ENCODE measurements at places on chromosomes 11 and 22.

- no peak for DNase-seq
Observed at GRCh38 chr22:26852176-26852575, 194.8 kb downstream of the MIAT start.

GRCh38 chr11:73866095-73866579 is 10.5 kb downstream of the COA4 start:
- no peak for DNase-seq

GRCh38 chr11:63099555-63099954 is 44.5 kb downstream of the SLC22A24 start:
- DNase-seq: no peak

DNA sequence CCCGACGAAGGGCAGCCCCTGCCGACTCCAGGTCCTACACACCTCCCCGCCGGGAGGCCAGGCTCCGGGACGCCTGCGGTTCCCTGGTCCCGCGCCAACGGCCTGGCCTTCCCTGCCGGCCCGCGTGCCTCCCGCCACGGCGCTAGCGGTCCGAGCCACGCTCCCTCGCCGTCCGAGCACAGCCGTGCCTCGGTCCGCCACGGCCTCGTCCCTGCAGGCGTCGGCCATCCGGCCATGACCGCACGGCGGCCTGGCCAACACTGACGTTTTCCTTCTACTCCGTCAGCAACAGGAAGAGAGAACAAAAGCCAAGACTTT is 532 bp downstream of the EIF4G2 start:
- no peak for DNase-seq

- DNase-seq: no peak
Observed at GRCh38 chr11:43992183-43992582, 49.7 kb downstream of the C11orf96 start.

- DNase-seq: no peak
Observed at GRCh38 chr22:37356922-37357321, 70.4 kb downstream of the ELFN2 start.

GRCh38 chr22:39117585-39118191 is 20.6 kb downstream of the APOBEC3H start:
- peak; percentile 73 for DNase-seq

- no peak for DNase-seq
Observed at GRCh38 chr11:122159173-122159721, 43.2 kb upstream of the BLID start.

- no peak for DNase-seq
Observed at GRCh38 chr11:19766810-19767209, 54.2 kb downstream of the NAV2 start.

DNA sequence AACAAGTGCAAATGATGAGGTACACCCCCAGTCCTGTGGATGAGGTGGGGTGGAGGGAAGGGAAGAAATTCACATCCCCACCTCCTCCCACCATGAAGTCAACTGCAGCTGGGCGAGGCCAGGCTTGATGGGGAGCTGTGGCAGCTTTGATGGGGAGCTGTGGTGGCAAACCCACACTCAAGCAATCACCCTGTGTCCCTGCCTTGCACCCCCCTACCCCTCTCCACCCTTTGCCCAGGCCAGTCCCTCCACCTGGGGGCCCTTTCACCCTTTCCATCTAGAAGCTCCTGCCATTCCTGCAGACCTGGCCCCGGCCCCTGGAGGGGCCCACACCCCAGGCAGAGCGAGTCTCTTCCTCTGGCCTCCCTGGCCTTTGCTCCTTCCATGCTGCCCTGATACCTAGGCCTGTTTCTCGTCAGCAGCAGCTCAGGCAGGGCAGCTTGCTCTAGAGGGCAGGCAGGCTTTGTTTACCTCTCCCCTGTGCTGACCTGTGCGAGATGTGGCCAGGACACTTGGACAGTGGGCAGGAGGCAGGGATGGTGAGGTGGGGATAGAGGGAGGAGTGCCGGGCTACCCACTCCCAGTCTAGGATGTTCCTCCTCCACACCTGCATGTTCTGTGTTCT is 4.5 kb upstream of the FGF3 start:
- no peak for DNase-seq

- DNase-seq: no peak
Observed at GRCh38 chr22:16854631-16855030, 29.4 kb upstream of the XKR3 start.

GRCh38 chr11:123698546-123699127 is 42.8 kb downstream of the ZNF202 start:
- no peak for DNase-seq

DNA sequence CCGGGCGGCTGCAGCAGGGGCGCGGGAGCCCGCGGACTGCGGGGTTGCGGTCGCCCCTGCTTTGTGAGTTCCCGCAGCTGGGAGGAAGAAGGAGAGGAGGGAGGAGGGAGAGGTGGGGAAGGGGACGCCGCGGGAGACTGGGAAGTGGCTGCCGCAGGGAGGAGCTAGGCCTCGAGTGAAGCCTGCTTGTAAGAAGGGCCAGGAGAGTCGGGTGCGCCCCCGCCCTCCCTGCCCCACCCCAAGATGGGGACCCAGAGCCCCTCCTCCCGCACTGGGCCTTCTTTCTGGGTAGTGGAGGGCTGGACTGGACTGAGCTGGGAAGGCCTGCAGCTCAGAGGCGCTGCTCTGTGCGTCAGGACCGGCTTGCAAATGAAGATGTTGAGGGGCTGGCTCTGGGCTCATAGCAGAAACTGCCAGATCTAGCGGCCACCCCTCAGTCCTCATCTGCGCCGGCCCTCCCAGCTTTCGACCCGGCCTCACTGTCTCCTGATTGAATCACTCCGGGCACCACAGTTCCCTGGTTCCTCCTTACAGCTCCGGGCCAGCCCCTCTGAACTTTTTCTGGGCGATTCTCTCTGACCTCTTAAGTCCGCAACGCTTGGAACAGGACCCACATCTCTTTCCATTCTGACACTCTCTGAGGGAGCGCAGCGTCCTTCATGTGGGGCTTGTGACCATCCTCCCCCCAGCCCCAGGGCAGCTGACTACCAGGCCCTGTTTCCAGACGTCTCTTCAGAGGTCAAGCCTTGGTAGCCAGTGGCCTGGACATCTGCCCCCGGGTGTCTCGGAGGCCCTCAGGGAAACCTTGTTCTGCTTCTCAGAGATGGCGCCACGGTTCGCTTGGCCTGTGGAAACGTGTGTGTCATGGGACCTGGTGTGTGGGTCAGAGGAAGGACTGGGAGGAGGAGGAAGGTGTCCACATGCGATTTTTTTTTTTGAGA is 21.9 kb downstream of the SERPINH1 start:
- peak; percentile 56 for DNase-seq

DNA sequence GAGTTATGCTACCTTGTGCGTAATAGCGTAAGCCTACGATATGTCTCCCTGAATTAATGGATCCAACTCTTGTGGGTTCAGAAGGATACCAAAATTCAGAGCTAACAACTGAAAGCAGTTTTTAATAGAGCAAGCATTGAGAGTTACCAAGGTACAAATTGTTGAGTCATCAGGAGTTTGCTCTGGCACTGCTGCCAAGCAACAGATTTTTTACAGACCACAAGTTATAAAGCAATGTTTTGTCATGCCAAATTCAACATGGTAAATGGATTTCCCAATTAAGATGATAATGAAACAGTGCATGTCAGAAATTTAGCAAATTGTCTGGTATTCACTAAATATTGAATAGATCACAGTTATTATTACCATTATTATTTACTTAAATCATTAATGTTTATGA is 295.6 kb downstream of the NELL1 start:
- DNase-seq: no peak

- no peak for DNase-seq
Observed at GRCh38 chr11:112759418-112759817, 201.8 kb upstream of the NCAM1 start.
